ENCODE measurements at places on chromosomes 6 and 20.

DNA sequence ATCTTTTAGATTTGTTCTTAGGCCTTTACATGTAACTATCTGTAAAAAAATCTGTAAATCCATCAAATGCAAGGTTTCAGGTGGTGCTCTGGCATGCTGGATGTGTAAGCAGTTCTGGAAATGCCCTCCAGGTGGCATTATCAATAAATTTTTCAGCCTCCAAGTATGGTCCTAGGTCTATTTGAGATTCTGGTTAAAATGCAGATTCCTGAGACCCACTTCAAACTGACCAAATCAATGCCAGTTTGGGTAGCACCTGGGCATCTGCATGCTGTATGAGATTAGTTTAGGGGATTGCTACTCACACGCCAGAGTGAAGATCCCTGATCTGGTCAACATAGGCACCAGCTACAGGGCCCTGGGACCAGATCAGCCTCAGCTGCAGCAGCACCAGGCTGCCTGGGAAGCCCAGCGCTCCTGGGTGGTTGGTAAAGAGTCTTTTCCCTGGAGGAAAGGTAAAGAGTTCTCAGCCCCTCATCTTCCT, 507.3 kb upstream of the CITED2 start:
- no peak for DNase-seq

- no peak for DNase-seq
Observed at GRCh38 chr6:132661906-132662305, 2.9 kb upstream of the TAAR1 start.

- no peak for DNase-seq
Observed at GRCh38 chr20:7003598-7003997, 236.1 kb downstream of the BMP2 start.

DNA sequence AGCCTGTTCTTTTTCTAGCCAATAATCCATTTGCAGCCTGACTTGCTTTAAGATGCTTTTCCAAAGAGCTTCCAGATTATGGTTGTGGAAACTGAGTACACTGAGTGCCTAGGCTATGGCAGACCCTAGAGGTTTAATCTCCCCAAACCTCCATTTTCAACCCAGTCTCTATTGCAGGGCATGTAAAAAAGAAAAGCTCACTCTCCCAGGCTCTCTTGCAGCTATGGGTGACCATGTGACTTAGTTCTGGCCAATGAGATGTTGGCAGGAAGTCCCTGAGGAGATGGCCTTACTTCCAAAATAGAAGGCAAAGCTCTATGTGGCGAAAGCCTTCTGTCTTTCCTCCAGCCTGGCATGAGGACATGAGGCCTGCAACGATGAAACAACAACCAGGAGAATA, 3.8 kb downstream of the PDRG1 start:
- no peak for DNase-seq

DNA sequence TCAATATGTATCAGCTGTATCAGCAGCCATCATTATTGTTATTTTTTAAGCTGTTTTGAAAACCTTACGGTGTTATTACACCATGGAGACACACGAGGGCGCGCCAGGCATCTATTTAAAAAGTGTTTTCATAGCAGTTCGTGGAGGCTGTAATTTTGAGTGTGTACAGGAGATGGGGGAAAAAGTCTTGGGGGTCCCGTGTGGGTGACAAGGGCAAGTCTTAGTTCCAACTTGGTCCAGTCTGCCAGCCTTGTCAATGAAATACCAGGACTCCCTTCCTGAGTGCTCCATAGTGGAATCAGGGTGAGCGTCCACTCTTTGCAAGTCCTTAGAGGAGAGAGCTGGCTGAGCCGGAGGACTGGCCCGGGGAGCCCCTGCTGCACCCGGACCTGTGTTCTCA, 43.3 kb downstream of the SLC2A10 start:
- peak; percentile 79 for DNase-seq

- DNase-seq = peak; percentile 87
Observed at GRCh38 chr20:46400253-46400652, 6.2 kb downstream of the ELMO2 start.

GRCh38 chr6:163516908-163517307, 102.4 kb downstream of the QKI start:
- DNase-seq = no peak

GRCh38 chr20:48728042-48728825, 99.6 kb downstream of the PREX1 start:
- DNase-seq = no peak

DNA sequence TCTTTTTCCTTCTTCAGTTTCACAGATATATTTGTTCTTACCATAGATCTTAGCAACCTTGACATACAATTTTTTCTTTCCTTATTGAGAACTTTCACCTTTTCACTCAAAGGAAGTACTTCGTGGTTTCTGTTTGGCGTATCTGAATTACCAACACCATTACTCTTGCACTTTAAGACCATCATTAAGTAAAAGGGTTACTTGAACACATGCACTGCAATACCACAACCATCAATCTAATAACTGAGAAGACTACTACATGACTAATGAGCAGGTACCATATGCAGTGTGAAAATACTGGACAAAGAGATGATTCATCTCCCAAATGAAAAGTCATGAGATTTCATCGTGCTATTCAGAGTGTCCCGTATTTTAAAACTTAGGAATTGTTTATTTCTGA, 21.7 kb upstream of the SENP6 start:
- DNase-seq = no peak

Measured in lung (tissue), 17 donors.